ENCODE measurements at places on chromosomes 7 and 10.

DNA sequence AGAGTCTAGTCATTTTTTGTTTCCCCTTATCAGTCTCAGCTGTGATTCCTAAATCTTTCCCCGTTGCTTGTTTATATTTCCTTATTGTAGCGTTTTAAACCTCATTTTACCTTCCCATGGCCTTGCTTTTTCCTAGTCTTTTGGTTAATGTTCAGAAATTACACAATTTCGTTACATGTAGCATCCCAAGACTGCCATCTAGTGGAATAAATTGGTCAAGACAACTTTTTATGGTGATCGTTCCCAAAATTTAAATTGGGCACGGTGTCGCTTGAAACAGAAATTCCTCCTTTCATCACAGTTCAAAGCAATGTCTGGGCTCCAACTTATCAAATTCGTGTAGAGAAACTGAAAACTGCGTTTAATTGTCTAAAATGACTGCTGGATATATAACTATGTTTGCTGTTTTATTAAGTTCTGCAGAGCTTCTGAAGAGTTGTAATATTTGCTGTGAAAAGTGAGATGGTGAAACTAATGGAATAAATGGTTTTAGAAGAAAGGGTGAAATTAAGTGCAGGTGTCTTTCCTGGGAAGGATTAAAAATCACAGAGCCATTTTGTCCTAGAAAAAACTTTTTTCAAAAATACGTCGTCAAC is 370.2 kb downstream of the PHF14 start:
- no peak for DNase-seq

DNA sequence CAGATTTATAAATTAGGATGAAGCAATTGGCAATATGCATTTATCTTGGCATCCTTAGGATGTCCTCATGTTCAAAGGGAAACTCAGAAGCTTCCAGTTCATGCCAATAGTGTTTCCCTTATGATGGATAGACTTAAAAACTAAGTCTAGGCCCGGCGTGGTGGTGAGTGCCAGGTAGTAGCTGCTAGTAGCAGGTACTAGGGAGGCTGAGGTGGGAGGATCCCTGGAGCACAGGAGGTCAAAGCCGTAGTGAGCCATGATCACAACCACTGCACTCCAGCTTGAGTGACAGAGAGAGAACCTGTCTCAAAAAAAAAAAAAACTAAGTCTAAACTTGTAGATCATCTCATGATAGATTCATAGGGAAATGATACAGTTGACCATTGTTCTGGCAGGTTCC is 115.0 kb downstream of the DOCK1 start:
- DNase-seq: no peak

DNA sequence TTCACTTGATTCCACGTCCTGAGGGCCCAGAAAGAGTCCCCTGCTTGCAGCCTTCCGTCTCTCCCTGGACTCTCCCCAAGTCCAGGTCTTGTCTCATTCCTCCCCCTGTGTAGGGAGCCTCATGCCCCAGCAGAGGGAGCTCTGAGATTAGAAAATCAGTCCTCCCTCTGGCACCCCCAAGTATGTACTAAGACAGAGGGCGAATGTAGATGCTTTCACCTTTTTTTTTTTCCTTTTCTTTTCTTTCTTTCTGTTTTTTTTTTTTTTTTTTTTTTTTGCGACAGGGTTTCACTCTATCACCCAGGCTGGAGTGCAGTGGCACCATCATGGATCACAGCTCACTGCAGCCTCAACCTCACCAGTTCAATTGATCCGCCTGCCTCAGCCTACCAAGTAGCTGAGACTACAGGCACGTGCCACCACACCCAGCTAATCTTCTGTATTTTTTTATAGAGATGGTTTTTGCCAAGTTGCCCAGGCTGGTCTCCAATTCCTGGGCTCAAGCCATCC is 10.3 kb downstream of the SFXN3 start:
- DNase-seq: peak; percentile 68

DNA sequence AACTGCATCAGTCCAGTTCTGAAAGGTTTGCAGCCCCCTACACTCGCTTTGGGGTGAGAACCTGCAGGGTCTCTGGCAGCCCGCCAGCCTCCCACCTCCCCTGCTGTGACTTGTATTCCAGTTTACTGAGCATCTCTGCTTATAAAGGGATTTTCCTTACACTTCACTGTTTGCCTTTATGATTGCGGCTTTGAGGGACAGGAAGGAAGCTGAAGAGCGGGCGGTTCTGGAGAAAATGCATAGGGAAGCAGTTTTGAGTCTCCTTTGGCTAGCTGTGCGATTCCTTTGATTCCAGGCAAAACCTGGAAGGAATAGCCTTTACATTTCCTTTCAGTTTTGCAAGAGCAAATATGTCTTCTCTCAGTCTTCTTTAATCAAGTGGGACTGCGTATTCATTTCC is 65.0 kb upstream of the TRIM8 start:
- DNase-seq: no peak

- DNase-seq: no peak
Observed at GRCh38 chr10:25102147-25102822, 72.5 kb upstream of the GPR158 start.

GRCh38 chr7:16293669-16294425 is 127.5 kb downstream of the CRPPA start:
- no peak for DNase-seq

- DNase-seq: no peak
Observed at GRCh38 chr7:7399707-7400106, 136.0 kb downstream of the COL28A1 start.

DNA sequence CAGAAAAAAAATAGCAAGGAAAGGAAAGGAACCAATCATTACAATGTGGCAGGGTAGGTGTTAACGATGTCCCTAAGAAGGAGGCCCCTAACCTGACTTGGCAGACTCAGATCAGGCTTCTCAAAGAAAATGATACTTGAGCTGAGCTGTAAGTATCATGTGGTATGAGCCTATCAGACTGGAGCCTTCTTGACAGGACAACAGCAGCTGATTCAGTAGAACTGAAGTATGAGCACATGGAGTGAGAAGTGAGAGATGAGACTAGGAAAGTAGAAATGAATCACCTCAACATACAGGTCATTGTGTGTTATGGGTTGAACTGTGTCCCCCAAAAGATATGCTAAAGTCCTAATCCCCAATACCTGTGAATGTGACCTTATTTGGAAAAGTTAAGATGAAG is 66.3 kb downstream of the MTERF1 start:
- DNase-seq: no peak

DNA sequence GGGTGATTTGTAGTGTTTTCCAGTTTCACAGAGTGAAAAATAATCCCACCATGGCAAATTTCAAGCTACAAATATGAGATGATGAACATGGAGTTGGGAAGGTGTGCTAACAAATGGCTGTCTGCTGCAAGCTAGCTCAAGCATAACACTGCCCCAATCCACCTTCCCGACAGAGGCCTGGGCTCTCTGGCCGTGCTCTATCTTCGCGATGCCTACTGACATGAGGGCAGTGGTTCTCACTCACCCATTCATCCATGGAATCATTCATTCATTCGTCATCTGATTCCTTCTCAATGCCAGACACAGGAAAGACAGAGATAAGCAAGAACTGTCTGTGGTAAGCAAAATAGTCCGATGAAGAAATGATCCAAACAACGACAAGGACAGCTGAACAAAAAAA is 65.4 kb downstream of the ZNF467 start:
- DNase-seq: no peak

- no peak for DNase-seq
Observed at GRCh38 chr10:92110039-92110794, 180.7 kb downstream of the CPEB3 start.

GRCh38 chr7:99631295-99632109 is 14.8 kb downstream of the ZSCAN25 start:
- DNase-seq: no peak

DNA sequence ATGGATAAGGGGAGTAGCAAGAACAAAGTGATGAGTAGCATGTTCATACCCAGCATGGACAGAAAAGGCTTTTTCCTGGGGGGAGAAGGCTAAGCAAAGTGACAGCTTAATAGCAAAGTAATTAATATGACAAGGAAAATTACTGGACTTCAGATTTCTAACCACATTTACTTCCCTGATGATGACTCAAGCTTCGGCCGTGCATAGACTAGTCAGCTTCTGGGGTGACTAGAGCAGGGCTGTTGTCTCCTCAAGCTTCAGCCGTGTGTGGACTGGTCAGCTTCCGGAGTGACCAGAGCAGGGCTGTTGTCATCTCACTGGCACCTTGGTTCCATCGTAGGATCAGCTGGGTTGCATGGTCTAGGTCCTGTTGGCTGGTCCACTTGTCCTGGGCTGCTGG is 2.1 kb upstream of the ZNF117 start:
- no peak for DNase-seq

- no peak for DNase-seq
Observed at GRCh38 chr10:110274072-110274627, 30.6 kb downstream of the SMNDC1 start.

GRCh38 chr7:71477441-71477840 is 345.5 kb downstream of the GALNT17 start:
- no peak for DNase-seq

DNA sequence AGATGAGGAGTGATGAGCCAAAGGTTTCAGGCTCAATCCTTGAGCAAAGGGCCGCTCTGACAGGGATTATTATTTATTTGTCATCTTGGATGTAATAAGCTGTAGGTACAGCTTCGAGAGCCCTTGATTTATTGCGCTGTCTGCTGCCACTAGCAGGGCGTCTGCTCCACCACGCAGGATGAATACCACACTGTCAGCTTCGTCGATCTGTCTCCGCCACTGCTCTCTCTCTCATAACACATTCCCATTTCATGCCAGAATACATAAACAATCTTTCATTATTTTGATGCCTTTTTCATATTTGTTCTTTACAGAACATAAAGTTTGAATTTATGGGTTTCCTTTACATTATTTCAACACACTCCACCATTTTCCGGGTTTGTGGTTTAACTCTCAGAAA is 276.6 kb downstream of the LRMDA start:
- no peak for DNase-seq

- no peak for DNase-seq
Observed at GRCh38 chr7:34011696-34012095, 106.4 kb downstream of the BMPER start.

GRCh38 chr7:137715533-137715932 is 131.2 kb downstream of the DGKI start:
- DNase-seq: no peak

- no peak for DNase-seq
Observed at GRCh38 chr10:36662571-36662970, 462.8 kb upstream of the ANKRD30A start.

- DNase-seq: no peak
Observed at GRCh38 chr7:30616318-30616717, 21.6 kb downstream of the GARS1 start.

- DNase-seq: no peak
Observed at GRCh38 chr10:5540080-5540479, 15.3 kb downstream of the CALML3 start.

GRCh38 chr10:130487566-130487965 is 351.4 kb downstream of the GLRX3 start:
- DNase-seq: no peak

DNA sequence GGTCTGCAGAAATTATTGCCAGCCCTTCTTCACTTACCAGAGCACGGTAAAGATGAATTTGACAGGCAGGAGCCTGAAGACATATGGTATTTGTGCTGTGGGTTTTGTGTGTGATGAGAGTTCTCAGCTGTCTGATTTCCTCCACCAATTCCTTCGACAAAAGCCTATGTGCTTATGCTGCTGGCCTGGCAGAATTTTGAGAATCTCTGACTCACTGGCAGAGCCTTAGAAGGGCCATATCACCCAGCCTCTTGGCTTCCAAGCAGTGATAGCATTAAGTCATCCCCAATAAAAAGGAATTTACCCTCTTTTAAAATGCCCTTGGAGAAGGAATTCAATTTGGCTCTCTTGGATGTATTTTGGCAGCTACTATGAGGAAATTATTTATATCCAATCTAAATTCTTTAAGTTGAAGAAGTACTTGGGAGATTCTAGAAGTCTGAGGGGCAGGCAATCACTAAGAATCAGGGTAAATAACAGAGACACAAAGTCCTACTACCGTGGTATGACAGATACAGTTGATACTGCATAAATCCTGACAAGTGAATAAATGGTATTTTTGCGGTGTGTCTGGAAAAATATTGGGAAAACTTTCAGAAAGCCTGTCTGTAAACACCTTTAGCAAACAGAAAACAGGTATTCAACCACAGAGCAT is 68.6 kb upstream of the EFCAB10 start:
- no peak for DNase-seq

GRCh38 chr7:477626-478220 is 41.9 kb downstream of the PDGFA start:
- no peak for DNase-seq

DNA sequence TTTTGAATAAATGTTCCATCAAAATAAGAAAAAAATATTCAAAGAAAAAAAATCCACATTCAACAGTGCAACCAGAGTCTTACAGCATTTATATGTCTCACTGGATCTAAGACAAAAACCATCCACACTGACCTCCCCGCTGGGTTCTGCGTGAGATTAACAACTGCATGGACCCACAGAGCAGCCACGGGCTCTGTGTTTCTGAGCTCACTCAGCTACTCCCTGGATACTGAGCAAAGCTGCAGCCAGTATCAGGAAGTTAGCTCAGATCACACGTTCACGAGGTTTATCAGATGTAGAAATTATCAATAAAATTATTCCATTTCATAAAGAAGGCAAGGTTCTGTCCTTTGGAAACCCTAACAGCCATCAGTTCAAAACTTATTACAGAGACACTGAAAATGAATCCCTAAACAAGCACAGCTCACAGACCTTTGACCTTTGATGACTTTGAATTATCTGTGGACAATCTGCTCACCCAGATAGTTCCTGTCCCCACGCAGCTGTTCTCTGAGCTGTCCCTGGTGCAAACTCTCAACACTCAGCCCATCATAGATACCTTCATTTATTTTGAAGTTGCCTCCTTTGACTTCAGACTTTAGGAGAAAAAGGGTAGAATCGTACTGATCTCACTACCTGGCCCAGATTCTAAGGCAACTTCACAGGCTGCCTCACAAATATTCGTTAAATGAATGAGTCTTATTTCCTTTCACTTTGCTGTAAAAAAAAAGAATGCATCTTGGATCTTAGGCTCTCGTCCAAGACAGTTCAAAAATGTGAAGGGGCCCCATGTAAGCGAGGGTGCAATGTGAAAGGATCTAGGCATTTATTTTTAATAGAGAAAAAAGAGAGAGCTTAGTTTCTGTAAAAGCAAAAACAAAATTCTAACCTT is 67.7 kb upstream of the SVIL start:
- no peak for DNase-seq

DNA sequence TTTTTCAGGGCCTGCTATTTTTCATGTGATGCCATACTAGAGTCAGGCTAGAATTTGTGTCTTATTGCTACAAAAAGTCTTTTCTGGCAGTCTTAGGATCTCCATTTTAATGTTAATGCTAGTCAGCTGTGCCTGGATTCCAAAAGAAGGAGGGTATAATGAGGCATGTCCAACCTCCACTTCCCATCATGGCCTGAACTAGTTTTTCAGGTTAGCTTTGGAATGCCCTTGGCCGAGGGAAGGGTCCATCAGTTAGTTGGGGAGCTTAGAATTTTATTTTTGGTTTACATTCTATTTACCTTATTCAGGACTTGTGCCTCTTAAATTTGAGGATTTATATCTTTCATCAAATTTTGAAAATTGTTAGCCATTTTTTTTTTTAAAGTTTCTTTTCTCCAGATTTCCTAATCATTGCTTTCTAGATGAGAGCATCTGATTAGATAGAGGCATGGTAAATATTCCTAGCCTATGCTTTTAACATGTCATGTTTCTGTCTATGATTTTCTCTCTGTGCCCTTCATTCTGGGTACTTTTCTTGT is 6.5 kb upstream of the ZNF777 start:
- DNase-seq: no peak

GRCh38 chr10:24465891-24466818 is 257.2 kb downstream of the KIAA1217 start:
- peak; percentile 38 for DNase-seq
